ENCODE measurements at places on chromosomes 5 and 9.

GRCh38 chr9:92734931-92735635 is 29.6 kb downstream of the BICD2 start:
- no peak for DNase-seq

- no peak for DNase-seq
These were observed at the start of gene PPP2R2B for GRCh38 chr5:146878476-146879172. PPP2R2B (minus strand) TSS chr5:146878757.

GRCh38 chr5:61931236-61931635 is 374.8 kb upstream of the KIF2A start:
- no peak for DNase-seq

DNA sequence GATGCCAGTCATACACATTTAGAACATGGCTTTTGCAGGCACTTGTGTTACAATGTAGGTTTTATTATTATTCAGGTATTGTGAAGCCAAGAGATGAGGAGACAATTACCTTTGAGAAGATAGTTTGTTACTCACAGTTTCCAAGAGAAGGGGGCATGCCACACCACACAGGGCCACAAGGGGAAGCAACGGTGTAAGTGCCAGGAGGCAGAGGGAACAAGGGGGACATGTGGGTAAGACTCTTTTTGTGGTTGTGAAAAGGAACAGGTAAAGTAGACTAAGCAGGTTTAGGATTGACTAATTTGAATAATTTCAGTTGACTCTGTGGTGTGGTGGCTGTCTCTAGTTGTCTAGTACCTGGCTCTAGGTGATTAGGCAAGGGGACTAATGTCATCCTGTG is 191.2 kb downstream of the TRPM6 start:
- no peak for DNase-seq

GRCh38 chr9:81242866-81243265 is 446.5 kb downstream of the TLE1 start:
- DNase-seq, result no peak

GRCh38 chr5:56388229-56388985 is 155.3 kb upstream of the ANKRD55 start:
- no peak for DNase-seq

DNA sequence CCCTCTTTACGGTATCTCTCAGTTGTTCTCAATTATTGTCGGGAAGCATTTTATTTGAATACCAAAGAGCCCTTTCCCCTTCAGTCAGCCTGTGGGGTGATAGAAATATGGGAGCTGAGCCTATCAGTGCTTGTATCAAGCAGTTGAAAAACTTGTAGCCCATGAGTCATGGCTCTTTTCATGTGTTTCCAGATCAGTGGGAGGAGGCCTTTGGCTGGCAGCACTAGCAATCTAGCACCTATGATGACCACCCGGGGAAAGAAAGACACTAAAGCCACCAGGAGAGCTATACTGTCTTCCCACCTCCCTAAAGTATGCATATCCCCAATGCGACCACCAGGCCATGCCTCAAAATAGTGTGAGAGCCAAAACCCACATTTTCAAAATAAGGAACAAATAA is 696.9 kb upstream of the C9orf72 start:
- no peak for DNase-seq

- DNase-seq, result no peak
These were observed 71.3 kb downstream of the RASEF start for GRCh38 chr9:82991671-82992070.

GRCh38 chr5:91306497-91306896 is 76.6 kb downstream of the ARRDC3 start:
- no peak for DNase-seq

GRCh38 chr5:91207248-91207647 is 175.9 kb downstream of the ARRDC3 start:
- DNase-seq, result no peak

DNA sequence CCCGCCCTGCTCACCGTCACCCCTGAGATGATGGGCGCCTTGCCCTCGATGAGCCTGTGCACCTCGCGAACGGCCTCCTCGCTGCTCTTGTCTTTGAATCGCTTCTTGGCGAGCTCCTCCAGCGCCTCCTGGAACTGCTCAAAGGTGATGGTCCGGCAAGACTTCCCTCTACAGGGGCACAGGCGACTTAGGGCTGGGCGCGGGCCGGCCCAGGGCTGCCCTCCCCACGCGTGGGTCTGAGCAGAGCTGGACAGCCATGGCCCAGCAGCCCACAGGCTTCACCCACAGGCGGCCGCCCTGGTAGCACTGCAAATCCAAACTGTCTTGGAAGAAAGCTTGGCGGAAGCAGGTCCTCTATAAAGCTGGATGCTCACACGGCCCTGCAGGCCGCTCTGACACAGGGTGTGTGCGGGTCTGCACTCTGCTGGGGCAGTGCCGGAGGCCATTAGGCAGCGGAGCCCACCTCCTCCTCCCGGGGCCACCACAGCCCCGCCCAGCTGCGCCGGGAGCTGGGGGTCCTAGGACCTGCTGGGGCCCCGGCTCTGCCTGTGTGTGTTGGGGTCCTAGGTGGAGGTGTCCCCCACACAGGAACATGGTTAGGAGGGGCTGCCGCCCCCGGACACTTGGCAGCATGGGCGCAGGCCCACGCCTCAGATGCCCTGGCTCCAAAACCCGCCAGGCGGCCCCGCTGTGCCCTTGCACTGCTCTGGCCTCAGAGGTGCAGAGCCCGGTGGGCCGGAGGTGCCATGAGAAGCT is 27.0 kb downstream of the TPPP start:
- DNase-seq, result no peak

GRCh38 chr9:94851467-94851866 is 125.0 kb downstream of the AOPEP start:
- no peak for DNase-seq

- DNase-seq, result no peak
These were observed 6.5 kb downstream of the GLIS3 start for GRCh38 chr9:4293293-4293941.
